CD4-positive, alpha-beta T cell (primary cell): ENCODE measurements at places on chromosomes 12 and 14. TPM values are rescaled to one million over a fixed set of nuclear protein-coding genes. Genes with fewer than 3 reads are reported as not detected.

- DNase-seq = no peak
Observed at GRCh38 chr12:46825591-46826414, at the start of gene SLC38A4. SLC38A4 (minus strand) TSS chr12:46825997; CDS start chr12:46793071, 32,926 bp downstream.

DNA sequence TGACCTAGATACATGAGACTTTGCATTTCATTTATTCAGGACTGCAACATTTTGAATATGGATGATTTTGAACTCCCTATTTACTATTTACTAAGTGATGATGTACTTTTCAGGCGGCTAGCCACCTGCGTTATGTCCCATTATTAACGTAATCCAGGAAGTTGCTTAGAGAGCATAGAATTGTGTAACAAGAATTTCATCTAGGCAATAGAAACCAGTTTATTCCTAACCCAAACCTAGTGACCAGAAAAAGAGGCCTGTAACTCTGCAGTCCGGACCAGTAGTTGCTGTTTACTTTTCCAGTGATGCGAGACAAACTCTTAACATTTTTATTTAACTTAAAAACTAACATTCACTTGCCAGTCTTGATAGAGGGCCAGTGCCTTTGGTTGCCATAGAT lies 12.3 kb downstream of the NUDT4 start:
- DNase-seq = no peak

DNA sequence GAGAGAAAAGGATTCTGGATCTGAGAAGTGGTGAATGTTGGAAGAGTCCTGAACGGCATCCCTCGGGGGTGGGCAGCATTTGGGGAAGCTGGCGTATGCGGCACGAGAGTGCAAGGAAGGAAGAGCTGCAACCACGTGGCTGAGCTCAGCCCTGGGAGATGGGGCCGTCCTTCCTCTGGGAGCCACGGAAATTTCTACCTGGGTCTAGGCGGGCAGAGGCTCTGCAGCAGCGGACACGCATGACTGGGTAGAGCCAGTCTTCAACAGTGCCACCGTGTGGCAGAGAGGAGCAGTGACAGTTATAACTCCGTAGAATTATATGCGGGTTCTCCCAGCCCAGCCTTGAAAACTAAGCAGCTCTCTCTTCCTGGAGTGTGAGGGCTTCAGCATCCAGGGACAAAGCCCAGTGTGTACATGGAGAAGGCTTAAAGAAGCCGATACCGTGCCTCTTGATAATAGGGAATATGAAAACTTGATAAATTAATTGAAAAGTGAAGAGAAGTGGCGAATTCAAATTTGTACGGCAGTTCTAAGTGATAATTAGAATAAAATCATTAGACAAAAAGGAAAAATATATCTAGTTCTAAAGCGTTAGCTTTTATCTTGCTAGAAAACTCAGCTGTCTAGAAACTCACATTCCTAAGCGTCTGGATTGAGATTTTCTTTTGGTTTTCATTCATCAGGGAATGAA lies 82.9 kb upstream of the STXBP6 start:
- peak; percentile 55 for DNase-seq

DNA sequence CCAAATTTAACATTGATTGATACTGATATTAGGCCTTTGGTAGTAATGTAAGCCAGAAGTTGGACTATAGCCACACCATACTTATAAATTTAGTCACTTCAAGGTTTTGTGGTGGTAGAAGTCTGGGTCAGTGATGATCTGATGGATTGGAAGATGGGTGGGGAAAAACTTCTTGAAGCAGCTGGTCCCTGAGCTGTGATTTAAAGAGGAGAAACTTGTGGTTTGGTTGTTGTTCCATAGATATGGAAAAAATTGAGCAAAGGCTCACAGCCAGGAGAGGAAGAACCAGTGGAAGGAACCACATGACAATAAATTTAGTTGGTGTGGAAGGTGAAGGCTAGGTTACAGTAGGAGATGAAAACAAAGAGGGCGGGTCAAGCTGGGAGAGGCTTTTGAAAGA lies 26.1 kb downstream of the PTHLH start:
- DNase-seq = no peak

- no peak for DNase-seq
Observed at GRCh38 chr12:103677341-103677740, 90.3 kb downstream of the STAB2 start.

DNA sequence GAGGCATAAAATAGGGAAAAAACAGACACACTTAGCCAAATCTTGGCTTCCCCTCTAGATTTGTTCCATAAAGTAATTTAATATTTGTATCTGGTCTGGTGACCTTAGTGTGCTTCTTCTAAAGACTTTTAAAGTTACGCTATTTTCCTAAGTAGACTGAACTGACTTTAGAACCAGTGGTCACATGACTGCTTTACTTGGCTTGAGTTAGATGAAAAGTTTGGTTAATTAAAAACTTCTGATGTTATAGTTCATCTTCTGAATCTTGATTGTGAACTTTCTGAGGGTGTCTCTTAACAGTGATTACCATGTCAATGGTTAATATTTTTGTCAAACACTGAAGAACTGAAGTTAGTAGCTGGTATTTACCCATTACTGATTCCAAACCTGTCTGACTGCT lies 2.6 kb downstream of the BBS10 start:
- DNase-seq = no peak

DNA sequence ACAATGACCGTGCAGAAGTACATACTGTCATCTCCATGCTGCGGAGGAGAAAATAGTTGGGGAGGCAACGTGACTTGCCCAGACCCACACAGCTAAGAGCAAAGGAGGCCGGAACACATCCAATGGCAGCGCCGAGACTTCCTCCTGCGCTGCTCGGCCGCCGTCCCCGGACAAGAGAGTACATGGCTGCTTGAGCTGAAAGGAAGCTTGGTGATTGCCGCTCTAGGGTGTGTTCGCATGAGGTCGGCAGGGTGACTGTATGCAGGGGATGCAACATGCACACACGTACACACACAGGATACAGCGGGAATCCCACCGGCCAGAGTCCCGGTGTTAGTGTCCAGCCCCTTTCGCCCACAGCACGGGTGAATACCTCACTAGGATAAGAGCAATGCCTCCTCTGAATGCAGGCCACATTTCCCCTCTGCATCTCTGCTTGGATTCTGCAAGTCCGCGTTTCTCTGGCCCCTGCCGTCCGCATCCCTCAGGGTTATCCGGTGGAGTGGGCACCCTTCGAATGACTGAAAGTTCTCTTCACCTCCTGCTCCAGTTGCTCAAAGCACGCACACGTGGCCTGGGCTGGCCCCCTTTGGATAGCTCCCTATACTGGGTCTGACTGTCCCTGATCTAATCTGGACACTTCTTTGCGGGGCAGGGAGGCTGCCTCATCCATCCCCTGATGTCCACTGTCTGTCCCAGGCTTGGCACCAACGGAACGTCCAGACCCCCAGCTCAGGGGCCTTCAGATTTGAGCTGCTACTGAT lies 78.8 kb downstream of the GSC start:
- DNase-seq = no peak

DNA sequence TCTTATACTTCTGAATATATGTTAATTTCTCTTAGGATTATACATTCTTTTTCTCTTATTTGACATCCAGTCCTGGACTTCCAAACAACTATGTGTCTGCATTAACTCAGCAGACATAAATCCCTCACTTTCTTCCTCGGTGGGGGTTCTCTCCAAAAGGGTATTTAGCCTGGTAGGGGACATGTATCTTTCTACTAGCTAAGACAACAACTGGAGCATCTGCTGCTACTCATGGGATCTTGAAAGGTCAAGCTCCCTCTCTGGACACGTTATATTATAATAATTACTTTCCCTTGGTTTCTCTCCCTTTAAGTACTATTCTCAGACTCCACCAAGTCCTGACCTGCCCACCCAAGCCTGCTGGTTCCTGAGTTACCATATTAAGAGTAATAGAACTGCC lies 983.7 kb upstream of the FLRT2 start:
- DNase-seq = no peak

- DNase-seq = no peak
Observed at GRCh38 chr14:76088326-76088725, 63.4 kb upstream of the GPATCH2L start.

LRRC10 gene
- total RNA-seq = not detected

- no peak for DNase-seq
Observed at GRCh38 chr12:49598527-49598926, 6.9 kb downstream of the FAM186B start.

- no peak for DNase-seq
Observed at GRCh38 chr12:5461966-5462365, 30.1 kb downstream of the NTF3 start.

DNA sequence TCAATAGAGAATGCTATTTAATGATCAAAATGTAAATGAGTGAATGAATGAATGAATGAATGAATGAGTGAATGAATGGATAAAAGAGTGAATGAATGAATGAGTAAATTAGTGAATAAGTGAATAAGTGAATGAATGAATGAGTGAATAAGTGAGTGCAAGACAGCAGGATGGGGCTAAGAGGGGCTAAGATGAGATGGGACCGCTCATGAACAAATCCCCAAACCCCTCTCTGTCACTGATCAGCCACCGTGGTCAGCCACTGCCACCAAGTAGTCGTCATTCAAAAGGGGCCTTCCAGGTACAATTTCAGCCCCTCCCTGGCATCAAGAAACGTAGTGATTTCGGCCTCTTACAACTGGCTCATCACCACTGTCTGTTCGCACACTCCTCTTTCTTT lies 79.2 kb downstream of the BCL11B start:
- DNase-seq = no peak
